Brain microvascular endothelial cell (primary cell): ENCODE measurements at places on chromosomes 7 and 10.

DNA sequence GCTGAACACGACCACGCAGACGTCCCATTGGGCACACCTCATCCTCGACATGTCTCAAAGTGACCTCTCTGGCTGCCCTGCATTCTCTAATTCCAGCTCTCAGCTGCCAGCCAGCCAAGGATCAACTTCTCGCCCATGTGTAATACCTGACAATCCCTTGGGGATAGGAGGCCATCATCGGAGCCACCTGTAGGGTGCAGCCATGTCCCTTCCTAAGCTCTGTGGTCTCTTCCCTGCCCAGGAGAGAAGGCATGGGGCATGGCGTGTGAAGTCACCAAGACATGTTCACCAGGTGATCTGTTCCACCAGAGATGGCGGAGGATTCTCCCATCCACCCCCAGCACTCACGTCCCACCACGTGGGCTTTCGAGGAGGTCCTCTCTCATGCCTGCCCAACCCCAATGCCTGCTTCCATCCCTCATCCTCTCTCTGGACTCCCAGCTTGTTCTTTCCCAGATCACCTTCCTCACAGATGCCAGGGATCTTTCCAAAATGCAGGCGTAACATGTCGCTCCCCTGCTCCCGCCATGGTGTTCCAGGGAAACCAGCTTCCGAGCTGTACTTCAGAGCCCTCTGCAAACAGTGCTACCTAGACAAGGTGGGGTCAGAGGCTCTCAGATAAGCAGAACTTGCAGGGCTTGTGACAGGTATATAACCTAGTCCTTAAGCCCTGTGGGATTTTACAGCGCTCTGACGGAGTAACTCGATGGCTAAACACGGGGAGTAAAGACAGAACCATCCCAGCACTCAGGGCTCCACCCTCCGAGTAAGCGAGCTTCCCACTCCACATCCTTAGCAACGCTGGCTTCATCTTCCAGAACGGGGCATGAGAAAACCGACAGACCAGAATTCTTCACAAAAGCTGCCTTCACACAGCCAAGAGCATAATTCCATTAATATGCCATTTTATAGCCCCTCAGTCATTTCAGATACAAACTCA, 41.1 kb downstream of the BRI3 start:
- DNase-seq, result peak; percentile 18

DNA sequence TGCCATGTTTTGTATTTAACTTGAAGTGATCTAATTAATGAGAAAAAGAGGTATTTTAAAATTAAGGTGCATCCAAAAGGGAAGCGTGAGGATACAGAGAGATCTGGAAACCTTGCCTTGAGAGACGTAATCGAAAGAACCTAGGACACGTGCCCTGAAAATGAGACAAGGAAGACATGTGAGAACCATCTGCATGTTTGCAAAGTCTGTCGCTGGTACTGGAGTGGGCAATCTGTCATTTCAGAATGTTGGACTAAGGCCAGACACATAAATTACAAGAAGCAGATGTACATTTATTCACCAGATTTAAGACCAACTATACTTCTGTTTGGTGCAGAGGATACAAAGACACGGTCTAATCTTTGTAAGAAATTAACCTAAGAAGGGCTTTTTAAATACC, 9.2 kb downstream of the AGR2 start:
- no peak for DNase-seq

DNA sequence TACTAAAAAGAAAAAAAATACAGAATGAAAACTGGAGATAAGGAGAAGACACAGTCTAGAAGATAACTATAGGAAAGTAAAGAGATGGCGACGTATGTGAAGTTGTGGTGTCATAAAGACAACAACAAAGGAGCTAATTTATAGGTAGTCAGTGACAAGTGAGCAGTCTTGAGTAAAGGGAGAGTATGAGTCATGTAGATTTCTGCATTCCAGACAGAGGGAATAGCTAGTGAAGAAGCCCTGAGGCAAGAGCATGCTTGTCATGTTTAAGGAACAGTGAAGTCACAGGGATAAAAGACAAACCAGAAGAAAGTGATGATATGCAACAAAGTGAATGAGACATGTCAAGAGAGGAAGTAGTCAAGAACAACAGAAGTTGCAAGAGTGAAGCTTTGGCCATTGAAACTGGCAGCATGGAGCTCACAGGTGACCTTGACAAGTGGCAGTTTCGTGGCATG, 2.3 kb upstream of the MIOS start:
- peak; percentile 41 for DNase-seq

DNA sequence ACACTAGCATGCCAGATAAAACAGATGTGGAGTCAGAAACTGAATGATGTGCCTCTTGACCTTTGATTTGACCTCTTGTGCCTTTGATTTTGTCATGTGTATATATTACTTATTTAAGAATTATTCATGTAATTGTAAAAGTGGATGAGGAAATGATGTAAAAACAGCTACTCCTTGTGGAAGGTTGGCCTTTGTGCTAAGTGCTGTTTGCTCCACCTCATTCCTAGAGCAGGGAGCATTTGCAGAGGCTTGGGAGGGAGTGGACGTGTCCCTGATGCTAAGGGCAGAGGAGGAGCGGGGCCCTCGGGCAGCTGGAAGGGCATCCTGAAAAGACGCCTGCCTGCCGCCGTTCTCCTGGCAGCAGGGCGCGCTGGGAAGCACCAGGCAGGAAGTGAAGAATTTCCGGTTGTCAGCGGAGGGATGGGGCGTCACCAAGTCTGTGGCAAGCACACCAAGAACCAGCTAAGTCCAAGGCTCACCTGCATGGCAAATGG, 197.6 kb upstream of the ZNF32 start:
- peak; percentile 29 for DNase-seq

GRCh38 chr10:58568428-58568935, 55.8 kb downstream of the BICC1 start:
- DNase-seq, result no peak

DNA sequence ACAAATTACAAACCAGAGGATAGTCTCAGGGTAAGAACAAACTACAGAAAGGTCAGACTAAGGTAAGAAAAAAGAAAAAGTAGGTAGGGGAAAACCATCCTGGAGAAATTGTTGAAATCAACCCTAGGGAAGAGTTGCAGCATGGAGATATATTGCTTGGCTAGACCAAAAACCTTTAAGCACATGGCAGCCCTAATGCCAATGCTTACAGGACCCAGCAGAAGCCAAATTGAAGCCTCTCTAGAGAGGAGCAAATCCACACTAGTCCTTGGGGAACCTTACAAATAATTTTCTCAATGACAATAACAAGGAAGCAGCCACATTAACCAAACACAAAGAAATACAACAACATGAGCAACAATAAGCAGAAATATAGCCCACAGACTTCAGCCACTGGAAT, 81.9 kb downstream of the CNOT4 start:
- DNase-seq, result no peak

- DNase-seq, result peak; percentile 30
Observed at GRCh38 chr10:72625276-72625607, 637 bp downstream of the MICU1 start.

GRCh38 chr7:37187179-37187578, 261.5 kb downstream of the ELMO1 start:
- no peak for DNase-seq

GRCh38 chr7:67553378-67553777, 556.7 kb downstream of the TYW1 start:
- DNase-seq, result no peak

DNA sequence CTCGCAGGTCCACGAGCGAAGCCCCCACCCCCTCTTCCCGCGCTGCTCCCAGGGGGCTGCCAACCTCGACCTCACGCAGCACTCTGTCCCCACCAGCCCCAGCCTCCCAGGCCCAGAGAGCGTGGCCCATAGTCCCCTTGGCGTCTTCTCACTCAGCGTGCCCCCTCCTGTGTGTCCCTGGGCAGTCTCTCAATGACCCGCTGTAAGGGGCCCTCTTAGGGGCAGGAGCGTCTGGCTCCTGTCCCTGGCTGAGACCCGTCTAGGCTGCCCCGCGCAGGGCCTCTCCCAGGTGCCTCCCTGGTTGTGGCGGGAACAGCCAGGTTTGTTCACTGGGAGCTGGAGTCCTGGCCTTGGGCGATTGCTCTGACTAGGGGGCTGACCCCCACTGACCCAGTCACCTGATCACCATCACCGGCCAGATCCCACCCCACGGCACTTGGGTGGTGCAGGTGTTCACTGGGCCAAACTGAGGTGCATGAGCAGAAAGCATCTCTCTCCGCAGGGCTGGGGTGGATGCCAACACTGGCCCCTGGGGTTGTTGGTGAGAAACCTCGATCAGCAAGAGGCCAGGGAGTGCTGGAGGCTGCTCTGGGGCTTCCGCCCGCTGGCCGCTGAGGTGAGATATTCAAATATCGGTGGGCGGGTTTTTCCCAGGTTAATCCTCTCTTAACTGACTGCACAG, 12.6 kb upstream of the WDFY4 start:
- DNase-seq, result no peak

GRCh38 chr10:46198516-46198915, 88.3 kb upstream of the ANTXRL start:
- DNase-seq, result peak; percentile 9
